ENCODE measurements at places on chromosomes 4 and X. TPM values are rescaled to one million over a fixed set of nuclear protein-coding genes. Genes with fewer than 3 reads are reported as not detected.

GRCh38 chrX:2632533-2633504 is 58.3 kb upstream of the CD99 start:
- peaks cover 4% of the 10 kb centered on the region for H3K27me3 ChIP-seq
- no peak for DNase-seq
- H3K27ac ChIP-seq: no peak overlapping the region
- no peak overlapping the region for H3K4me3 ChIP-seq

The GTPBP6 gene
- 11.8 TPM for total RNA-seq

The HS6ST2 gene
- total RNA-seq: 14.3 TPM

The CEP44 gene
- 49.5 TPM for total RNA-seq

DNA sequence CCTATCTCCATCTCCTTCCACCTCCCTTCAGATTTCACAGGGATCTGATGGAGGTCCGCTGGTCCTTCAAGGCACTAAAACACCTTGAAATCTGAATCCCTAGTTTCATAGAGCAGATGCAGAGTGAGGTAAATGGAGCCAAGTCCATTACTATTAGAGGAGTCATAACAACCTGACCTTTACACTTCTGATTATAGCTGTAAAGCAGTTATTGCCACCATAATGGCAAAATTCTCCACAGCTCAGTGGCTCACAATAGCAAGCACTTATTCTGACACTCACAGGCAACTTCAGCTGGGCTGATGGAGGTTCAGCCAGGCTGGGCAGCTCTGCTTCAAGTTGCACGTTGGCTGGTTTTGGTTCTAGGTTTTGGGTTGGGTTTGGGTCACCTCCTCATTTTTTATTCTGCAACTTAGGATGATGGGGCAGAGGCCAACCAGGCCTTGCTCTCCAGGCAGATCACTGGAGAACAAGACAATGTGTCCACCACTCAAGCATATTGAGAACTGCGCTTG is 51.4 kb upstream of the LRAT start:
- H3K27me3 ChIP-seq: no peaks in the 10 kb centered on the region
- no peak for DNase-seq
- H3K36me3 ChIP-seq: no peaks in the 10 kb centered on the region
- no peak overlapping the region for H3K27ac ChIP-seq
- H3K4me1 ChIP-seq: no peaks in the 10 kb centered on the region
